Cardiac fibroblast (primary cell): ENCODE measurements at places on chromosomes 2 and 18.

DNA sequence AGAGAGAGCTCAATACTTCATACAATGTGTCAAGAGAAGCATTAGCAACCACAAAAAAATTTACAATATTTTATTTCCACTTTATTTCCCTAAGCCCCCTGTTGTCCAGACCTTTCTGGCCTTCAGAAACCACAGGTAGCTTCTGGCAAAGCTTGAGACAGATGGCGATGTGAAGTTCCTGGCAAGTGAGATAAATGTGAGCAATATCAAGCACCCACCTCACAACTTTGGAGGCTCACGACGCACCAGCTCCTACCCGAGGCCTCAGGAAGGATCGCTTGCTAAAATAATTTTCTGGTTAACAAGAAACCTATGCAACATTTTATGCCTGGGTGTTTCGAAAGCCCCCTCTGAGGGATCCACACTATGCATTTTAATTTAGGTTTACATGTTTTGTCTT, 158.1 kb upstream of the CHAC2 start:
- no peak for DNase-seq

DNA sequence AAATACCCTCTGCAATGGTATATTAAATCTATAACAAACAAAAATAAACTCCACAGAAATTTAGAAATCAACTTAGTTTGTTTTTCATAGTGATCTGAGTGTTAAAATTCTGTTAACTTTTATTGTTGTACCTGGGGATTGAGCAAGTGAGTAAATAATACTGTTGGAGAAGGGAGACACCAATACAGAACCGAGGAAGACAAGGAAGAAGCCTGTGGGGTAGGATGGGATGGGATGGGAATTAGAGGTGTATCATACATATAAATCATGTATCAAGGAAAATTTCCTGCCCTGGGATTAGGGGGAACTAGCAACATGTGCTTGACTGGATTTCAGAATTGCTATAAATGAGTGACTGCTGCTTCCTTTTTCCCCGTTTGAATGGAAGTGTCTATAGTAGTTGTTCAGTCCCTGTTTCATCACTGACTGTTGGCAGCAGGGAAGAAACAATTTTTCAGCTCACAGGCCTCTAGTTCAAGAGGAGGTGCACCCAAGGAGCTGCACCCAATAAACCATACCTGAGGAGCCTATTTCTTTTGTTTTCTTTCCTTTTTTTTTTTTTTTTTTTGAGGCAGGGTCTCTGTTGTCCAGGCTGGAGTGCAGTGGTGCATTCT, 53.1 kb downstream of the SP110 start:
- no peak for DNase-seq

- DNase-seq = no peak
Observed at GRCh38 chr2:46032996-46033395, 264.2 kb upstream of the EPAS1 start.

DNA sequence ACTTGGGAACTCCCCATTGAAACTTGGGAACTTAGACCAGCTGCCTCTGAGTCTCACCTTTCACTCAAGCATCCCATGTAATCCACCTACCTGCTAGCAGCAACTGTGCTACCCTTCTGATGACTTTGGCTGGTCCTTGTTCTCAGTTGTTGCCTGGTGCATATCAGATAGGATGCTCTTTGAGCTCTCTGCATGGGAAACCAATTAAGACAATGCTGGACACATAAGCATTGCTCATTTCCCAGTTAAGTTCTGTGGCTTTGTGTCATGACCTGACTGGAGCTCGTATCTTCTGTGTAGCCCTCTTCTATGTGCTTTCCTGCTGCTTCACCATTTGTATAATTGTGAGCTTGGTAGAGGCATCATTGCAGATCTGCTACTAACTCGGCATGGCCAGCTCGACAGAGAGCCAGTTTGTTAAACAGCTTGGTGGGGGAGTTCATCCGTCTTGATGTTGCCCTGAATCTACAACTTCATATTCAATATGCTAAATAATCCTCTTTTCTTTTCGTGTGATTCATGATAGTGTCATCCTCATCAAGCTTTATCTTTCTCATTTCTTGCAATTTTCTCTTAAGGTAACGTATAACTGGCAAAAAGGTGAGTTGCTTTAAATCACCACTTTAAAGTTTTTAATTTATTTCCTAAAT, 447.5 kb upstream of the SLC14A2 start:
- DNase-seq = peak; percentile 80

GRCh38 chr2:239917957-239918481, 107.1 kb downstream of the NDUFA10 start:
- no peak for DNase-seq

- DNase-seq = no peak
Observed at GRCh38 chr18:14104201-14104600, 28.0 kb downstream of the ZNF519 start.
